ENCODE measurements at places on chromosomes 1 and 21.

DNA sequence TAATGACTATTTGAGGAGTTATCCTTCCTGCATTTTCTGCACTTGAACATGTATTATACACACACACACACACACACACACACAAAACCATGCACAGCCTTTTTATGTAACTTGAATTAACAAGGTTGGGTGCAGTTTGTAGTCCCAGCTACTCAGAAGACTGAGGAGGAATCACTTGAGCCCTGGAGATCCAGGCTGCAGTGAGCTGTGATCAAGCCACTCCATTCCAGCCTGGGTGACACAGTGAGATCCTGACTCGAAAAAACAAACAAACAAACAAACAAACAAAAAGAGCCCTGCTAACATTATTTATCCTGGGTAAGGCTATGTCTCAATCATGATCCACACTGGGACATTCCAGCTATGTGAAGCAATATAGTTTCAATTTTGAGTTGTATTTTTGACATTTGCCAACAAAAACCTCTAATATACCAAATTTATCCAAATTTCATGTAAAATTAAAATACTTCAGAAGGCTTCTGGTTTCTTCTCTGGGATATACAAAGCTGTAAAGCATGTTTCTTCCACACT, 156.8 kb downstream of the NTPCR start:
- no peak for DNase-seq

- no peak for DNase-seq
These were observed 397.9 kb upstream of the TMPRSS15 start for GRCh38 chr21:18801468-18801867.

- no peak for DNase-seq
These were observed 2.6 kb downstream of the ADAMTS5 start for GRCh38 chr21:26964170-26964778.

DNA sequence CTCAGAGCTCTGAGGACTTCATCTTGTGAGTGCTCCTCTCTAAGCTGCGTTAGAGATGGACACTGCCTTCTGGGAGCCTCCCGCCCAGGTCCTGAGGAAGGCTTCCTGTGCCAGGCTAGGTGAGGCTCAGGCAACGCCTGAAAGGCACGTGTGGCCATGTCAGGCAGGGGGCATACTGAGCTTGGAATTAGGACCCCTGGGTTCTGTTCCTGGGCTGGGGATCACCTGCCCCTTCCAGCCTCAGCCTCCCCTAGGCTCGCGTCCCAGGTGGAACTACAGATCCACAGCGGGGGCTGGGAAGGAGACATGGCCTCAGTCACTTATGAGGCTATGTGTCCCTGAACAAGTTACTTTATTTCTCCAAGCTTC, 10.0 kb upstream of the ASCL5 start:
- no peak for DNase-seq

GRCh38 chr1:230424391-230425251, 1.5 kb downstream of the PGBD5 start:
- no peak for DNase-seq

- DNase-seq, result no peak
These were observed 5.2 kb downstream of the NPL start for GRCh38 chr1:182794676-182795201.

GRCh38 chr1:155254714-155255242, 505 bp downstream of the ENTREP3 start:
- no peak for DNase-seq

DNA sequence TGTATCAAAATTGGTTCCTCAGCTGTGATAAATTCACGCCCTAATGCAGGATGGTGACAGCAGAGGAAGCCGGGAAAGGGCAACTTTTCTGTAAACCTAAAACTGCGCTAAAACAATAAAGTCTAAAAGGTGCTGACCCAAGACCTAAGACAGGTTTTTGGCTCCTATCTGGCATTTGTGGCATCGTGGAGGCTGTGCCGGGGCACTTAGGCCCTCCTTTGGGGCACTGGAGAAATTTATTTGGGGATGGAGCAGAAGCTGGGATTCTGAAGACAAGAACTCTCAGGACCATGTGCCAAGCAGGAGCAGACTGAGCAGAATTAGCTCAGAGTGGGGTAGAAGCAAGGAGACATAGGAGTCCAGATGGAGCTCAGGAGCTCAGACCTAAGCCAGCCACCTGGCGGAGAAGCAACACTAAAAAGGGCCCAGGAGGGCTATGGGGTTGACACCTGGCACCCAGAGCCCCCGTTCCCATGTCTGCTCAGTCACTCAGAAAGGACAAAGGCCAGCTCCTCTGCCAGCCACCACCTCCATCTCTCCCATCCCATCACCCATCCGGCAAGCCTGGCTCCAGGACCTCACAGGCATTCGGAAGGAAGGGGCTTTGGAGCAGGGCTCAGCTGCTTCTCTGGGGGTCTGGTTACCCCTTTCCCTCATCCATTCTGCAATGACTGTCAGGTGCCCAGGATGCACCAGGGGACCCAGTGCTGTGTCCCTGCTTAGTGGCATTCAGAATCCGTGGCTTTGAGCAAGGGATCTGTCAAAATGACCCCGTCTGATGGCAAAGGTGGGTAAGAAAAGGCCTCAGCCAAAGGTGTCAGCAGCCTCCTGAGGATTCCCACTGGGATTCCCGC, 347.7 kb downstream of the NPHP4 start:
- DNase-seq, result no peak

GRCh38 chr1:52237430-52237829, 95.5 kb downstream of the ZFYVE9 start:
- no peak for DNase-seq

GRCh38 chr1:164562511-164562910, 3.5 kb downstream of the PBX1 start:
- DNase-seq, result no peak

DNA sequence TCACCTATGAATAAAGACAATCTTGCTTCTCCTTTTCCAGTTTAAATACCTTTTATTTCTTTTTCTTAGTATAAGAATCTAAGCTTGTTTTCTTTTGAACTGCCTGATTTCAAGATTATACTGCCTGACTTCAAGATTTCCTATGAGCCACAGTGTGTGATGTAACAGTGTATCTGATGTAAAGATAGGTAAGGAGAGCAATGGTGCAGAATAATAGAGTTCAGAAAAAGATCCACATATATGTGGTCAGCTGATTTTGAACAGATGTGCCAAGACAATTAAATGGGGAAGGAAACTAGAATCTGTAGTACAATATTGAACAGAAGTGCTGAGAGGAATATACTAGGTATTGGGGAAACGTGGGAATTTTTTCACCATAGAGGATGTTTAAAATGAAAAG, 21.0 kb downstream of the EXO1 start:
- DNase-seq, result no peak

GRCh38 chr21:37800456-37801061, 115.7 kb downstream of the KCNJ6 start:
- DNase-seq, result no peak

- DNase-seq, result no peak
These were observed 74.2 kb upstream of the B3GALT5 start for GRCh38 chr21:39538453-39539042.

GRCh38 chr1:235207209-235207565, 46.1 kb upstream of the RBM34 start:
- DNase-seq, result no peak

- no peak for DNase-seq
These were observed 205.7 kb upstream of the PTBP2 start for GRCh38 chr1:96515925-96516324.

DNA sequence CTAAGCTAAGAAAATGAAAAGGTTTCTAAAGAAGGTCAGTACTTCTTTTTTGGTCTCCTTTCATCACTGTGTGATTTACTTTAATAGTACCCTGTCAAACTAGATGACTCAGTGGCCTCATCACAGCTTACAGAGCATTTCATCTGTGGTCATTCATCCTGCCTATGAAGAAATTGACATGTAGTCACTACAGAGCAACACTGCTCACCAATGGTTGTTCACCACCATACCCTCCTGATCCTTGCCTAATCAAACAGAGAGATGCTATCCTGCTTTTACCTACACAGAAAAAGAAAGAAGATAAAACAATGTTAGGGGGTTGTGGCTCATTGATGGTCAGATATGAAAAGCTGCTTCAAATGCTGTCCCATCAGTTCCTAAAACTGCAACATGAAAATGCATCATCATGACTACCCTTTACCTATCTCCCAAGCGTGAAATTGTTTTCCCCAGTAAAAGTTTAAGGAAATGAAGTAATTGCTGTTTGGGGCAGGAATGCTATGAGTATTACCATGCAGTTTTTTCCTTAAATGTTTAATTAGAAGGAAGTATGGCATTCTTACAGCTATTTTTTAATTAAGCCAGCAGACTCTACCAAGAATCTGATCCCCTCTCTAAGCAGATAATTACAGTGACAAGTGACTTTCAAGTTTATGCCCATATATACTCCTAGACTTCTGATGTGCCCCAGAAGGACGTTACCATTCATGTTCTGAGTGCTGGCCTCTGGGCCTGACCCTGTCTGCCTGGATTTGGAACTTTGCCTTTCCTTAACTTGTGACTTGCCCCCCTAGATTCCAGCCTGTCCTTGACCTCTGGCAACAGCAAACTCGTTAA, 46.1 kb upstream of the FBXO28 start:
- no peak for DNase-seq

DNA sequence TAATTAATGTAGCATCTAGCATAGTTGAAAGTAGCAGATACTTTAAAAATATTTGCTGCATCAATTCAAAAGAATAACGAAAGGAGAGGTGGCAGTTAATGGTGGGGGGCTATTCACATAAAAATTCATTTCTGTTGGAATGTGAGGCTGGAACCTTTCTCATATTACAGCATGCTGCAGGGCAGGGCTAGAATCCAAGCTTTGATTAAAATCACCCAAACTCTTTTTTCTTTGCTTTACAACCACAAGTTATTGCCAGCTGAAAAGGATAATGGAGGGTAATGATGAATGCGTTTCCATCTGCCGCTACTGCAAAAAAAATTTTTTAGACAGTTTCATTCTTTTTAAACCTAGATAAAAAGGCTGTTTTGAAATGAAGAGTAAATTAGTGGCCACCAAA, 9.8 kb downstream of the DISP1 start:
- no peak for DNase-seq
